GM23338 (cell line): ENCODE measurements at places on chromosomes 6 and 20.

- DNase-seq, result no peak
These were observed 165.3 kb upstream of the SNX9 start for GRCh38 chr6:157657754-157658153.

- no peak for DNase-seq
These were observed 172.8 kb upstream of the SNX9 start for GRCh38 chr6:157650261-157650640.

DNA sequence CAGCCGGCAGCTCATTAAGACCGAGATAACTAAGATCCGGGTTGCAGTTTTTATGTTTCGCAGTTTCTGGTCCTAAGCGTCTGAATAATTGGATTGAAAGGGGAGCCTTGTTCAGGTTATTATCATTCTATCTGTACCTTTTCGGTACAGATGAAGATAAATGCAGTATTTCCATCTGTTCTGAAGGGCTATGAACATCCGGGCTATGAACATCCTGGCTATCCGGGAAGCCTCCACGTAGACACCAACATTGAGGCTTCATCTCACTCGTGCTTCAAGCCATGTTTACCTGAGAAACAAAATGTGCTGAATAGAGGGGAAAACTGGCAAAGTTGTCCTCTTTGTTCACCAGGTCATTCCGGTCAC lies 399 bp upstream of the REPS1 start:
- no peak for DNase-seq

DNA sequence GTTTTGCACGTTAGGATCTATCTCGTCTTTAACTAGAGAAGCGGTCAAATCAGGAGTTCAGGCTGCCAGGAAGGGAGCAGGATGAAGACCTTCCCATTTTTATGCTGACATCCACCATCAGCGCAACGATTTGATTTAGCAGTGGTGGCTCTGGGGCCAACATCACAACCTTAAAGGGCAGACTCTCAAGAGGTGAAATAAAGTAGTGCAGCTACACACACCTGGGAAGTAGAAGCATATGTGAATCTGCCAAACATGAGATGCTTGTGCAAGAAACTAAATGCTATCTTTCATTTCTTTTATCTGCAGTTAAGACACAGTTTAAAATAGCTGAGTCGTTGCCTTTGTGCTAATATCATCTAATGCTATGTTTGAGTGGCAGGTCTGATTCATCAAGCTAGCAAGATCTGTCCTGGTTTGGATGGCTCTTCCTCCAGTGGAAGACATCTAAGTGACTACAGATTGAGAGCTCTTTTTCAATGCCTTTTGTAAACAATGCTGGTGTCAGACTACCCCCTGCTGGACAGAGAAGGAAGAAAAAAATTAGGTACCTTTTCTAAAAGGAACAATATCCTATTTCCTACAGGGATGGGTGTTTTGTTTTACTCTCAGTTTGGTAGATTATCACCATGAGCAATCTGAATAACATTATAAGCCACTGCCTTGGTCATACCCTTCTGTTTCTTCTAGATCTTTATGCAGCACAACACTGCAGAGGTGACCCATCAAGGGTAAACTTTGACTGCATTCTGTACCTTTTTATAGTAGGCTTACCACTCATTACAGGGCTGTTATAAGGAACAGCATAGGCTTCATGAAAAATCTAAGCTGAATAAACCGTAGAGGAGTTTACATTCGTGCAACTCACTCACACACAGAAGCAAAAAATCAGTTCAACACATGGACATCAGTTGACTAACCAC lies 171.6 kb upstream of the FBXL4 start:
- peak; percentile 81 for DNase-seq

GRCh38 chr6:112956696-112957535 lies 609.8 kb downstream of the RFPL4B start:
- DNase-seq, result no peak

DNA sequence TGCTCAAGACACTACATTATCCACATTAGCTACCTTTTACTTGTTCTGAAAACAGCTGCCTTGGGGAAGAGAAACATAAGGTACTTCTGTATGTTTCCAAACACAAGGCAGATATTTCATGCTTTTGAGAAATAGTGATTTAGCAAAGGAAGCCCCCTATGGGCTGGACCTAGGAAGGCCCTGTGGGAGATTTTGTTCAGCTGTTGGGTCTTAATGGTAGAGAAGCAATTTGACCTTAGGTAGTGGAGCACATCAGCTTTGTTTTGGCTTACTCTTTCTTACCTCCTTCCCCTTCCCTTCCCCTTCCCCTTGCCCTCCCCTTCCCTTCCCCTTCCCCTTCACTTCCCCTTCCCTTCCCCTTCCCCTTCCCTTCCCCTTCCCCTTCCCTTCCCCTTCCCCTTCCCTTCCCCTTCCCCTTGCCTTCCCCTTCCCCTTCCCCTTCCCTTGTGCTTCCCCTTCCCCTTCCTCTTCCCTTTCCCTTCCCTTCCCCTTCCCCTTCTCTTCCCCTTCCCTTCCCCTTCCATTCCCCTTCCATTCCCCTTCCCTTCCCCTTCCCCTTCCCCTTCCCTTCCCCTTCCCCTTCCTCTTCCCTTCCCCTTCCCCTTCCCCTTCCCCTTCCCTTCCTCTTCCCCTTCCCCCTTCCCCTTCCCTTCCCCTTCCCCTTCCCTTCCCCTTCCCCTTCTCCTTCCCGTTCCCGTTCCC lies 84.6 kb downstream of the ANKS1A start:
- DNase-seq, result peak; percentile 50

DNA sequence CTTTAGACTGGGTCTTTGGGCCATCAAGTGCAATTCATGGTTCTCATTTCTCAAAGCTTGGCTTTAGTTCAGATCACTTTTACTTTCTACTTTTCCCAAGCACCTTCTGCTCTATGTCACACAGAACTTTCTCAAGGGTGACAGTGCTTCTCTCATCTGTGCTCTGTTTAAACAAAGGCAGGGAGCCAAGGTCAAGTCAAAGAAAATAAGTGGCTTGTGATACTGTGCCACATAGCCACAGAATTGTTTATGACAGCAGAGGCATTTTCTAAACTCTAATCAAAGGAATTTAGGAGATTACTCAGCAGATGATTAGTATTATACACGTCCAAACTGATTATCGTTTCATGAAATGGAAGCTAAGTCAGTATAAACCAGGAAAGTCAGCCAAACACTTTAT lies 348.0 kb downstream of the HDGFL1 start:
- no peak for DNase-seq

- DNase-seq, result no peak
These were observed 43.3 kb downstream of the PPARD start for GRCh38 chr6:35385457-35386202.

- no peak for DNase-seq
These were observed 423.7 kb upstream of the MARCKS start for GRCh38 chr6:113433335-113433991.

DNA sequence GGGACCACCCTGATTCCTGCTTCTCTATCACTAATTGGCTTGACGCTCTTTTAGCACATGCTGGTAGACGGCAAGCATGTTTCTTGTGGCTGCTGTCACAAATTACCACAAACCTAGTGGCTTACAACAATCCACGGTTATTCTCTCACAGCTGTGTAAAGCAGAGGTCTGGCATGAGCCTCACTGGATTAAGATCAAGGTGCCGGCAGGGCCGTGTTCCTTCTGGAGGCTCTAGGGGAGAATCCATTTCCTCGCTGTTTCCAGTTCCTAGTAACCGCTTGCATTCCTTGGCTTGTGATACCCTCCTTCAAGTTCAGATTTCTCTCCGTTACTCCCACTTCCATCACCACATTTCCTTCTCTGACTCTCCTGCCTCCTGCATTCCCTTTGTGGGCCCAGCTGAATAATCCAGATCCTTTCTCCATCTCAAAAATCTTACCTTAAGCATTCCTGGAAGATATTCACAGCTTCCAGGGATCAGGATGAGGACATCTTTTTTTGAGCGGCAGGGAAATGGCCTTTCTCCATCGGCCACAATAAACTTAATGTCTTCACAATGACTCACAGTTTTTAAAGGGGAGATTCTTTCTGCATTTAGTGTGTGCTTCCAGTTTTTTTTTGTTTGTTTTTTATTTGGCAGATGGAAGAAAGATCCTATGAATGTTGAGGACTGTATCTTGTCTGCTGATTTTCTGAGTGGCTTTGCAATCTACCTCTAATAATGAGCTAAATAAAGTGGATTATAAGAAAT lies 39.9 kb downstream of the BMP6 start:
- DNase-seq, result no peak

DNA sequence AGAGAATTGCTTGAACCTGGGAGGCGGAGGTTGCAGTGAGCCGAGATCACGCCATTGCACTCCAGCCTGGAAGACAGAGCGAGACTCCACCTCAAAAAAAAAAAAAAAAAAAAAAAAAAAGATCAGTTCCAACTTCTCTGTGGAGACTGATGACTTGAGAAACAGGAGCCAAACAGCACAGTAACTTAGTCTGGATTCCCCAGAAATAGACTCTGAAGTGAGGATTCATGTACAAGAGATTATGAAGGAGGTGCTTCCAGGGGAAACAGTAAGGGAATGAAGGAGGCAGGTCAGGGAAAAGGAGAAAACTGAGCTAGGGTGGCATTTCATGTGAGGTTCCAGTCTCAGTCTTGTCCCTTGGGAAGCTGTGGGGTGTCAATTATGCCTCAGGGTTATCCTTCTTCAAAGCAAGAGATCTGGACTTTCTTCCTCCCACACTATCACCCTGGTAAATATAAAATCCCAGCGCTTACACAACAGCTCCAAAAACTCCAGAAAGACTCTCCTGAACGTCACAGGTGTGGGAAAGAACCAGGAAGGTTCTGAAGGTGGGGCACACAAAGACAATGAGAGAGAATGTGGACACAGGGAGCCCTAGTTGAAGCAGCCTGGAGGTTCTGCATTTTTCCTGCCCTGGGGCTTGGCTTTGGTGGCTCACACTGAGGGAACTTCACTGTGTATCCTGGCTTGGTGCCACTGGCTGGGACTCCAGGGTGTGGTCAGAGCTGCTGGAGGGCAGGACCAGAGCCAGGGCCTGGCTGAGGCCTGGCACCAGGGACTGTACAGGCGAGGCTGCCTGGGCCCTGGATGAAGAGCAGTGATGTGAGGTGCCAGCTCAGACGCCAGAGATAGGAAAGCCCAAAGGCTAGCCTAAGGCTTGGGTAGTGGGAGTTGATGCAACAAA lies 46.8 kb downstream of the PCNA start:
- peak; percentile 20 for DNase-seq

- DNase-seq, result no peak
These were observed 9.0 kb downstream of the DYNLT1 start for GRCh38 chr6:158635427-158636073.

- DNase-seq, result no peak
These were observed 2.8 kb downstream of the CLIC5 start for GRCh38 chr6:46012834-46013233.

GRCh38 chr6:49553384-49553783 lies 2.9 kb downstream of the C6orf141 start:
- no peak for DNase-seq
